Right hindlimb (tissue), 1 donor: ENCODE measurements at places on chromosomes 11 and 22.

DNA sequence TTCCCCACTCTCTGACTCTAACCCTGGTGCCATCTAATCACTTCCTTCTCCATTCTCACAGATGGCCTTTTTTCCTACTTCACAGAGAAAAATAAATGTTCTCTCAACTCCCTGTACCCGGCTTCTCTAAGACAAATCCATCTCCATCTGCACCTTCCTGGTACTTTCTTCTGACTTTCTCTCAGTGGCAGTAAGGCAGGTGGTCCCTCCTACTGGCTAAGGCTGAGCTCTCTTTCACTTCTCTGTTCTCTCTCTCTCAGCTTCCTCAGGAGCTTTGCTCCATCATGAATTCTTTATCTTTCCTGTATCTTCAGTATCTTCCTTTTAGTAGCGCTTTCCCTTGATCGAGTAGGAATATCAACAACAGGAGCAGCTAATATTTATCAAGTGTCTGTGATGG lies 421.6 kb downstream of the TMEM135 start:
- DNase-seq: no peak

- no peak for DNase-seq
These were observed 52.0 kb downstream of the NRXN2 start for GRCh38 chr11:64670975-64671374.

DNA sequence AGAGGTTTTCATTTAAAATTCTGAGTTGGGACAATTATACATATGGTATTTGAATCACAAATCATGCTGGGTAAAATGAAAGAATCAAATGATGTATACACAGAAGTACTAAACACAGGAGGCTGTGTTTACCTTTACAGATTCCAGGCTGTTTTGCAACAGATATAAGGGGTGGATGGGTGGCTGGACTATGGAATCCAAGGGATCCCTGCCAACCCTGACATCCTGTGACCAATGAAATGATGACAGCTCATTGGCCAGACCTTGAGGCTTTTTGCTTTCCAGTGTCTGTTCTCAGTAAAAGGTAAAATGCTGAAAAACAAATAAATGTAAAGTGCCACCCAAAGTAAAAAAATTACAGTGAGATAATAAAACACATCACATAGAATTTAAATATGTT lies 3.3 kb upstream of the DDI1 start:
- DNase-seq: no peak

DNA sequence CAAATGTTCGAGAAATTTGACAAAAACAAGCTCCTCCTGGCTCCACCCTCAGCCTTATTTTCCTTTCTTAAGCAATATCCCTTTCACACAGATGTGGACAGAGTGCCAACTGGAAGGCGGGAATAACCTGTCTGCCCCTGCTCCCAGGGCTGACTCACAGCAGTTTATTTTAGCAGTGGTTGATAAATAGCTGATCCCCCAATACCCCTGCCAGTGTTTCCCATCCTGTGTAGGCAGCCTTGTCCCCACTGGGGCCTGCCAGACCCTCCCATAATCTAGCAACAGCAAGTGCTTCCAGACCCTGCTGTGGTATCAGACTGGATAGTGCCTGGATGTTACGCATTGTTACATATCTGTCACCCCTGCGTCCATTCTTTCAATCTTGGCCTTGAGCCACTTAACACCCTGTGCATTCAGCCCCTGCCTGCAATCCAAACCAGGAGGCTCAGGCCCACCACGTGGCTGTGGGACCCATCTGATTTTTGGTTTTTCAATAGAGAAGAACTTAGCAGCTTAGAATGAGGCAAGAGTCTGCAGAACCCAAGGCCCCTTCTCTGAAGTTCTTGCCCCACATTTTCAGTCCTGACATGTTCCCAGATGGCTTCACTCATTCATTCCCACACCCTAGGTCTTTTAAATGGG lies 53.7 kb downstream of the PARVA start:
- DNase-seq: no peak

GRCh38 chr11:69648679-69649575 lies 8.0 kb downstream of the CCND1 start:
- no peak for DNase-seq

DNA sequence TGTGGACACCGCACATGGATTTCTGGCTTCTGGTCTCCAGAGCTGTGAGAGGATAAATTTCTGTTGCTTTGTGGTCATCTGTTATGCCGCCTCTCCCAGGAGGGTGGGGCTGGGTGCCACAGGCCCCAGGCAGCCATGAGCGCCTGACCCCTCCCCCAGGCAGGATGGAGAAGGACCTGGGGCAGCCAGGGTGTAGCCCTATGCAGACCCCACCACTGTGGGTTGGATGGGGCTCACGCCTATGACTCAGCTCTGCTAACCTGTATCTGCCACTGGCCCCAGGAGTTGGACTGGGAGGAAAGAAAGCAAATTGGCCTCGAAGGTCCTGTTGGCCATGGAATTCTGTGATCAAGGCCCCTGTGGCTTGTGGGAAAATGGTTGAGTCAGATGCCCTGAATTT lies 1351.1 kb downstream of the BRD1 start:
- no peak for DNase-seq

DNA sequence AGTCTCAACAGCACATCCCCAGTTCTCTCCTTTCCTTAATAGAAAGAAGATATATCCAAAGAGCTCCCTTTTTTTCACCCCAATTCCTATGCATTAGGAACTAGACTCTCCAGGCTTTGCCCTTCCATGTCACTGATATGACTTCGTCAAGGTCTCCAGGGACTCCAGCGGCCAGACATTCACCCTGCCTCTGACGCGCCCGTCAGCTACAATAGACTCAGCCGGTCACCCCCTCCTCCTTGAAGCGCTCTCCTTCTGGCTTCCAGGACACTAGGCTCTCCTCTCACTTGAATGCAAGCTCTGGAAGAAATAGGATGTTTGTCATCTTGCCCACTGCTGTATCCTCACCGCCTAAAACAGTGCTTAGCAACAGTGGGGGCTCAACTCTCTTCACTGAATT lies 14.9 kb upstream of the ELFN2 start:
- no peak for DNase-seq

DNA sequence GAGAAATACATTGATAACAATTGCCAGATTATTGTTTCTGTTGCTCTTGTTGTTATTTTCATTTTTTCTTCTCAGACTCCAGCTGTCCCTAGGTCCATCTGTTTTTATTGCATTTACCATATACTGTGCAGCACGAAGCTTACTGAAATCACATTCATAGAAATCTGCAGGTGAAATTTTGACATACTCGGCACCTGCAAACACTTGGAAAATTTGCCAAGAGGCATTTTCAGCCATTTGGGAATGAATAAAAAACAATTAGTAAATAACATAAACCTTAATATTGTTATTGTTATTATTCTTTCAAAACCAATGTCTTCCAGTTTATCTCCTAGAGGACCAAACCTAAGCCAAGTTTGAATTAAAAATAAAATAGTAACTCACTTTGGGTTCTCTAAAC lies 2357.2 kb downstream of the LRRC4C start:
- DNase-seq: no peak

GRCh38 chr11:110128161-110128560 lies 35.0 kb downstream of the ZC3H12C start:
- no peak for DNase-seq

DNA sequence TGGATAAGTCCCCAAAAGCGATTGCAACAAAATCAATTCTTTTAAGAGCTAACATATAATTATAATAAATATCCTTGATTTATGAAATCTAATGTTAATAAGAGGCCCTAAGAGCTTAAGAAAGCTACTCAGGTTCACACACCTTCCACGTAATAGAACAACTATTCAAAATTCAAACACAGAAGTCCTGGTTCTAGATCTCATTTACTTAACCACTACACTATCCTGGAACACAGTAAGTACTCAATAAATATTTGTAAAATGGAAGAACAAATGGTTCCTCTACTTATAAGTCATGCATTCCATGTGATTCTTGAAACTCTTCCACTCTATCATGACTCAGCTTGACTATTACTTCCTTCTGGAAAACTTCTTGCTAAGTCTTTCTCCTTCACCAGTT lies 268.2 kb downstream of the FAM181B start:
- no peak for DNase-seq

GRCh38 chr11:33311680-33312079 lies 54.5 kb downstream of the HIPK3 start:
- no peak for DNase-seq

GRCh38 chr11:199782-200181 lies 6.9 kb downstream of the SCGB1C1 start:
- DNase-seq: peak; percentile 18
